ENCODE measurements at places on chromosomes 5 and 9. TPM values are rescaled to one million over a fixed set of nuclear protein-coding genes. Genes with fewer than 3 reads are reported as not detected.

SYNPO gene
- 0.16 TPM for total RNA-seq

TSSK1B gene
- not detected for total RNA-seq

POLR3G gene
- total RNA-seq: 0.99 TPM

HTR1A gene
- total RNA-seq: not detected

CYSRT1 gene
- total RNA-seq: 0.38 TPM

DMRT3 gene
- total RNA-seq: not detected

PTPN3 gene
- total RNA-seq: not detected

F2RL1 gene
- total RNA-seq: 0.29 TPM

GRCh38 chr9:129272348-129273025, 94.4 kb upstream of the IER5L start:
- DNase-seq: no peak

- DNase-seq: no peak
These were observed 78.4 kb upstream of the ATP10B start for GRCh38 chr5:160930406-160930805.

- no peak for DNase-seq
These were observed 370.4 kb downstream of the GLIS3 start for GRCh38 chr9:3929345-3930047.

DNA sequence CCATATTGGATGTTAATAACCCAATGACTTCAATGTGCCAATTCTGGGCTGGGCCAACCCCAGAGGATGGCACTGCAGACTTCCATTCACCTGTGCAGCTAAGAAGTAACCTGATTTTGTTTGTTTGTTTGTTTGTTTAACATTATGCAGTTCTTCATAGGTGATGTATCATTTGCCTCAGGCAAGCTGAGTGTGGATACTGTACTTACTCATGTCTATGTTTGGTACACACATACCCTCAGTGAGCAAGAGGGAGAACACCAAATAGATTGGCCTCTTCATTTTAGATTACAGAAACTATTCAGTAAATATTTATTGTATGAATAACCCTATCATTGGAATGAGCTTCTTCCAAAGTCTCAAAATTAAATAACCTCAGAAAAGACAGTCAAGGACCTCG, 180.2 kb upstream of the SMC2 start:
- no peak for DNase-seq

- DNase-seq: no peak
These were observed 1.7 kb downstream of the PHF2 start for GRCh38 chr9:93577975-93578682.

DNA sequence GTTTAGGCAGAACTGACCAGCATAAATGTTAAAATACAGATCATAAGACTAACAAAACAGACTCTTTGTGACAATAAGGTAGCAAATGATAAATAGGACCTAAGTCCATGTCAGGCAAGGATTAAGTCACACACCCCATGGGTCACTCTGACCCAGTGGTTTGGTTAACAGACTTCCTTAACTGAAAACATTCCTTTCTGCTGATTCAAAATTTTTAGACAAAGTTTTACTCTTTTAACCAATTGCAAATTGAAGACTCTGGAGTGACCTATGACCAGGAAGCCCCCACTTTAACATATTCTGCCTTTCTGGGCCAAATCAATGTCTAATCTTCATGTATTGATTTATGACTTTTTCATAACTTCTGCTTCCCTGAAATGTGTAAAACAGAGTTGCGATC, 4.9 kb upstream of the NXNL2 start:
- DNase-seq: no peak

DNA sequence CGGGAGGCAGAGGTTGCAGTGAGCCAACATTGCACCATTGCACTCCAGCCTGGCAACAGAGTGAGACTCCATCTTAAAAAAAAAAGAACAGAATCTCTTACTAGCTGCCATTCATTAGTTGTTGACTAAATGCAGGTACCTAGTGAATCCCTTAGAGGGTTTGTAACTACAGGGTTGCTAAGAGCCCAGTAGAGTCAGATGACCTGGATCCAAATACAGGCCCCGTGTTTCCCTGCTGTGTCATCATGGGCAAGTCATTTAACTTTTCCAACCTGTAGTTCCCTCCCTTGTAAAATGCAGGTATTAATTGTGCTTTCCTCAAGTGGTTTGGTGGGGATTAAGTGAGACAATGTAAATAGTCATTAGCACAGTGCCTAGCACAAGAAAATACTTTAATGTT, 32.8 kb downstream of the PLAC8L1 start:
- DNase-seq: no peak

DNA sequence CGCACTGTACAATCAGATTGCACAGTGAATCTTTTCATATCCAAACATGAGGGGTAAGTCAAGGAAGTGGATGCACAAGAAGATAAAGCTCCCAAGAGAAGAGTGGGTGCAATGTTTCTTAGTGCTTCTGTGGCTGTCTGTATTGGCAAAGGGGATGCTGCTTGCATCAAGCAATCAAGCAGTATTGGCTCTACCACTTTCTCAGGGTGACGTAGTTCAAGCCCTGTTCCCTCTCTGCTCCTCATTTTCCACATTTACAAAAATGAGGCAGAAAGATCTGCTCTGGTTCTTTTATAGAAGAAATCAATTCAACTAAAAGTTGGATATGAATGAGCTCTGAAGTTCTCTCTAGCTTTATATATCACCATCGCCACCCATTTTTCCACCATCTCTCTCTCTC, 2.3 kb downstream of the TNFSF8 start:
- DNase-seq: no peak

- DNase-seq: no peak
These were observed 12.0 kb downstream of the SAXO1 start for GRCh38 chr9:19020886-19021455.

DNA sequence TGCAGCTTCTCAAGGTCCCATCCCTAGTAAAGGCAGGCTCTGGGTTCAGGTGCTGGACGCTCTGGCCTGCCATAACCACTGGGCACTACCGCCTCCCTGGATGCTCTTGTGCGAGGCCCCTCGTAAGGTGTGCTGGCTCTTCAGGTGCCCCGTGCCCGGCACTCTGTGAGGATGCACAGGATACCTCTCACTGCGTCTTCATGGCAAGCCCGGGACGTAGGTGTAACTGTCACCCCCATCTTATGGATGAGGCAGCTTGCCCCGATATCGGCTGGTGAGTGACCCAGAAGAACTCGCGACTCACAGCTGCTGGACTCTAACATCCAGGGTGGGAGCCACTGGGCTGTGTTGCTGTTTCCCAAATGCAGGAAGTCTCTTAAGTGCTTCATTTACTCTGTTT, 79.0 kb downstream of the GTF3C4 start:
- DNase-seq: no peak

GRCh38 chr9:99828417-99829176, 6.9 kb downstream of the NR4A3 start:
- no peak for DNase-seq

DNA sequence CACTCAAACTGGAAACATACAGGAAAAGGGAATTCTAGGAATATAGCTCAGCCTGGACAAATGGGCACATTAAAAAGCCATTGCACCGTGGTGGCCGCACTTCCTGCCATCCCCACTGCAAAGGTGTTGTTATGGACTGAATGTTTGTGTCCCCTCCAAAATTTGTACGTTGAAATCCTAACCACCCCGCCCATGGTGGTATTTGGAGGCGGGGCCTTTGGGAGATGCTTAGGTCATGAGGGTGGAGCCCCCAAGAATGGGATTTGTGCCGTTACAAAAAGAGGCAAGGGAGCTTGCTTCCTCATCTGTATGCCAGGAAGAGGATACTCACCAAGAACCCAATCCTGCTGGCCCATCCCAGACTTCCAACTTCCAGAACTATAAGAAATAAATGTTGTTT, 1.1 kb upstream of the CMBL start:
- DNase-seq: no peak

DNA sequence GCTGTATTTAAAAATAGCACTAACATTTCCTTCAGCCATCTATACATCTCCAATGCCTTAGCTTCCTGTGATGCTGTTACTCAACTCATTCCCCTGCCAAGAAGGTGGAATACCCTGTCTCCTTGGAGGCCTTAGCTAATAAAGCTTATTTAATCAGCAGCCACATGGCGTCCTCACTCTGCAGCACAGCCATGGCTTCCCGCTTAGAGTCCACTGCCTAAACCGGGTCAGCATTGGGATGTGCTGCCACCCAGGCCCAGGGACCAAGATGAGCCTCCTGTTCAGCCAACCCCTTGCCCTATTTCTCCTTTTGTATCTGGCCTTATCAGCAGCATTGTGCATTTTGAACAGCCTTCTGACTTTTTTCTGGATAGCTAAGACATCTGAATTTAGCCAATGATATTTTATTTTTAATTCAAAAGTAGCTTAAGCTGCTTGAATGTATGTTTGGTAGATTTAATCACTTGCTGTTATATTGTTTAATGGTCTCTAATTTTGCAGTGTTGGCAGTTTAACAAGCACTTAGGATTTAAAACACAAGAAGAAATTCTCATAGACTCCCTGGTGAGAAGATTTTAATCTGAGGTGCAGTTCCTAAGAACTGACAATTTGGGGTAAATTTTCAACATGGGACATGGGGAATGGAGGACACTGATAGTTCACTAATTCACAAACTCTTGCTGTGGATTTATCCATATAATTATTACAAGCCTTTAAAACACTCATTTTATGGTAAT, 113.0 kb downstream of the RPS23 start:
- no peak for DNase-seq

GRCh38 chr9:95089257-95090022, 228.1 kb downstream of the FANCC start:
- DNase-seq: no peak

GRCh38 chr9:28001096-28001495, 427.8 kb upstream of the C9orf72 start:
- DNase-seq: no peak

GRCh38 chr9:133437753-133438531, 15.8 kb downstream of the ADAMTS13 start:
- DNase-seq: no peak

- DNase-seq: no peak
These were observed 92.7 kb downstream of the VCAN start for GRCh38 chr5:83564069-83564749.

GRCh38 chr5:72600391-72600981, 93.3 kb upstream of the ZNF366 start:
- no peak for DNase-seq

- peak; percentile 25 for DNase-seq
These were observed 2.0 kb downstream of the IER5L start for GRCh38 chr9:129175825-129176633.

DNA sequence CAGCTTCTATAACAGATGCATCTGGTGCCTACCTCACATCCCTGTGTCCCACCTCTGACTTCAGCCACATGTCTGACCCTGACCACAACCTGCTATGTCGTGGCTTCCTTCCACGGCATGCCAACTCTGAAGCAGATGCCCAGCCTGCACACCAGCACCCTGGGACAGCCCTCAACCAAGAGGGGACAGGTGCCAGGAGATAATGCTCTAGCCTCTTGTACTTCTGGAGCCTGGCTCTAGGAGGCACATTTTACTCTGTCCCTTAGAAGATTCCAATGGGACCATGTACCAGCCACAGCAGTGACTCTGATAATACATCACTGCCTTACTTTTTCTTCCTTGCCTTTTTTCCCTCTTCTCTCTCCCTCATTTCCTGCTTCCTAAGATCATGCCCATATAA, 51.4 kb downstream of the EBF1 start:
- no peak for DNase-seq

DNA sequence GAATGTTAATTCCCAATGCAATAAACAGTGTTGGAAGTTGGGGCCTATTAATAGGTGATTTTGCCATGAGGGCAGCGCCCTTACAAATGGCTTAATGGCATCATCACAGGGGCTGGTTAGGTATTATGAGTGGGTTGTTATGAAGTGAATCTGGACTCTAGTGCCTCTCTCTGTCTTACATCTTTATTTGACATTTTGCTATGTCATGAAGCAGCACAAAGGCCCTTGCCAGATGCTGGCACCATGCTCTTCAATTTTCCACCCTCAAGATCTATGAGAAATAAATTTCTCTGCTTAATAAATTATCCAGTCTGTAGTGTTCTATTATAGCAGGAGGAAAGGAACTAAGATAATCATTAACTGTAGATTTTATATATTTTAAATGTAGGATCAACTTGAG, 1098.7 kb upstream of the NUDT12 start:
- no peak for DNase-seq

DNA sequence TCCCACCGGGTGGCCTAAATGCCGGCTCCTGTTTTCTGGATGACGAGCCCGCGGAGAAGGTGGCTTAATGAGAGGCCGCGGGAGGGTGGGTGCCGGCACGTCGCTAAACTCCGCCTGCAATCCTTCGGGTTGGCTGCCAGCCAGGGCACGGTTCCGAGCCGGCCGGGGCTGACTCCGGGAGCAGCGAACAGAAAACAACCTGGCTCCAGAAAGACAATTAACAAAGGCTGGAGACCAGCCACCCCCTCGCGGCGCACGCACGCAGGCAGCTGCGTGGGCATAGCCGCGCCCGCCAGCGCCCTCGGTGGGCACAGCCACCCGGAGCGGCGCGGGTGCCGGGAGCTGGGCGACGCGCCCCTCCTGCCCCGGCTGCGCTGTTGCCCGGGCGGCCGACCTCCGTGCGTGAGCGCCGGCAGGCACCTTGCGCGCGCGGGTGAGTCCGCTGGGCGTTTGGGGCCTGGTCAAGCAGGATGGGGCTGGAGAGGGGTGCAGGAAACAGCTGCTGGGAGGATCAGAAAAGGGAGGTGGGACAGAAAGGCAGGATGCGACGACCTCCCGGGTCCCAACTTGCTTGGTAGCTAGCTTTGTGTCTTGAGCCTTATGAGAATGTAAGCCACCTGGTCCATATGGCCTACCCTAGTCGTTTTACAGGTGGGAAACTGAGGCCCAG, at the start of gene ARHGEF37:
ARHGEF37 (plus strand) TSS at position 307 of the 670 bp plus-strand sequence. CDS start 16,272 bp downstream, outside the sequence.
- DNase-seq: no peak

GRCh38 chr5:313806-314376, 7.6 kb upstream of the AHRR start:
- DNase-seq: no peak

- DNase-seq: no peak
These were observed 85.2 kb downstream of the SPRY4 start for GRCh38 chr5:142239394-142240159.

DNA sequence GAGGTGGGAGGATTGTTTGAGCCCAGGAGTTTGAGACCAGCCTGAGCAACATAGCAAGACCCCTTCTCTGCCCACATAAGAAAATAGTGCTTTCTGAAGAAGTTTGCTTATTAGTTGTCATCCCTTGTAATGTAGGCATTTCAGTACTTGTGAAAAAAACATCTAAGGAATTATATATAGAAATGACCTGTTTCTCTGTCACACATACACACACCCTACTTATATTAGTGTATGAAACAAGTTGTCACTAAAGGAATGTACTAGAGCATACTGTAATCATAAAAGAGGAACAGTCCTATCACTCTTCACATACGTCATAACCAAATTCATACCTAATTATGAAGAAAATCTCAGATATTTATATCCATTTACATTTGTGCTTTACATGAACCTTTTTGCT, 122.0 kb downstream of the NIPBL start:
- DNase-seq: no peak
